ENCODE measurements at places on chromosomes 13 and 19.

DNA sequence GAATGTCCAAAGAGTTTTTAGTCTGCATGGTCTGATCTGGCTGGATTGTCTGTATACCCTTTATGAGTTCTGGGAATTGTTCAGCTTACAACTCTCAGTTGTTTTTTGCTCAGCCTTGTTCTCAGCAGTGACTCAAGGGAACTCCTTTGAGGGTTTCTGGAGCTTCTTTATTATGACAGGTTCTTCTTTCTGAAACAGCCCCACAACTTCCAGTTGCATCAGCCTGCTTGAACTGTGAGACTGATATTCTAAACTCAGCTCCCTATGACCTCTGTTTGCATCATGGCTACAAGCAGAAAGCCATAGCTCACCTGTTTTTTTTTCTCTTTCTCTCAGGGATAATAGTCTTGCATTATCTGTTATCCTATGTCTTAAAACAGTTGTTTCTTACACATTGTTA lies 85.0 kb downstream of the TDRD3 start:
- no peak for DNase-seq

GRCh38 chr19:13207846-13208671 lies 57.8 kb downstream of the IER2 start:
- DNase-seq: peak; percentile 60

DNA sequence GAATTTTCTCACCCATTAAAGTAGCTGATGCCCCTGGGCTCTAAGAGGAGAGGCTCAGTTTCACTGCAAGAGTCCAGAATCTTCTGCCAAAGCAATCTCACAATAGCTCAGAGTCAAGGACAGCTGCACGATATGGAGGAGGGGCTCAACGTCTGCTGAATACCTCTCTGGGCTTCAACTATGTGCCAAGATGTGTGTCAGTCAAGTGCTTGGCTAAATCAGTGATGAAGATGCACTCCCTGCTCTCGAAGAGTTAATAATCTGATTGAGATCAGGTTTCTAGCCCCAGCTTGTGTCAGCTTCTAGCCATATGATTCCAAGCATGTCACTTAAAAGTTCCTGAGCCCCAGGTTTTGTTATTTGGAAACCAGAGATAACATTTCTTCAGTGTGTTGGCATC lies 46.8 kb downstream of the KLF12 start:
- DNase-seq: no peak

DNA sequence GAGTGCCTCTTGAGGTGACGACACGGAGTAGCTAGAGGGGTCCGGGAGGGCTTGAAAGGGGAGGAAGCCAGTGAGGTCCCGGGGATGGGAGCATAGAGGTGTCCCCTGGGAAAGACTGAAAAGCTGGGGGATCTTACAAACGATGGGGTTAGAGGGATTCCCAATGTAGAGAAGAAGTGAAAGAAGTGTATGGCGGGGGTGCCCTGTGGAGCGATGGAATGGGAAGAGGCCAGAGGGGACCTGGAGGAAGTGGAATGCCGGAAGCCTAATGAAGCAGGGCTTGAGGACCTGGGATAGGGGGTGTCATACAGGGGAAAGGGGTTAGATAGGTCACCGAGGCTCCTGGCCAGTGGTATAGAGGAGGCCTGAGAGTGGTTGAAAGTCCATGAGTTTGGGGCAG lies 580 bp downstream of the AP2A1 start:
- no peak for DNase-seq

DNA sequence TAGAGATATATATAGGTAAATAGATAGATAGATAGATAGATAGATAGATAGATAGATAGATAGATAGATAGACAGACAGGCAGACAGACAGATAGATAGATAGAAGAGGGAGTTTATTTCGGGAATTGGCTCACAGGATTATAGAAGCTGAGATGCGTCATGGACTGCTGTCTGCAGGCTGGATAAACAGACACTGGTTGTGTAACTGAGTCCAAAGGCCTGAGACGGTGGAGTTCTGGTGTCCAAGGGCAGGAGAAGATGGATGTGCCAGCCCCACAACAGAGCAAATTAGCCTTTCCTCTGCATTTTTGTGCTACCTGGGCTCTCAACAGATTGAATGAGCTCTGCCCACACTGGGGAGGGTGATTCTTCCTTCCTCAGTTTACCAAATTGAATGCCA lies 2.7 kb downstream of the CYP4F3 start:
- no peak for DNase-seq

DNA sequence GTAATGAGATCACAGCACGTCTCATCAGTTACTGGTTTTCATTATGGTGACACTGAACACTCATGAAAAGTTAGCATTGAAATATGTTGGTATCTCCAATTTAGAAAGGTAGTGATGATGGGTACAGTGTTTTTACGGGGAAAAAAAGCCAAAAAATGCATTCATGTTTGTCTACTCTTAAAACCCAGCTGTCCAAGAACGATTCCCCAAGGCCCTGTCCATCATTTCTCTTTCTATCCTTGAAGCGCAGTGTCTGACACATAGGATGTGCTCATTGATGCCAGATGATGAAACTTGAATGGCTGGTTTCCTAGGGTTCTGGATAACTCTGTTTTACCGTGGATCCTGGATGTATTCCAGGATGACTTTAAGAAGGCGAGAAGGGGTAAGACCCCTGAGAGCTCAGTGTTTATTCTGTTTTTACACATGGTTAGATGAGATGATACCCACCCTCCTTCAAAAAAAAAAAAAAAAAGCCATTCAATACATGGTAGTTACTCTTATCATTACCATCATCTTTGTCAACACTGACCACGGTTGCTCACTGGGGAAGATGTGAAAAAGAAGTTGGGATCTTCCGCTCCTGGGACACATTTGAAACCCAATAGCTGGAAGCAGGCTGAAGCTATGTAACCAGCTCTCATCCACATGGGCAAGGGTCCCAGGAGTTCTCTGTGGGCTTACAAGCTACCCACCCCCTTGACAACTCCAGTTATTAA lies 22.5 kb downstream of the SERP2 start:
- DNase-seq: no peak

DNA sequence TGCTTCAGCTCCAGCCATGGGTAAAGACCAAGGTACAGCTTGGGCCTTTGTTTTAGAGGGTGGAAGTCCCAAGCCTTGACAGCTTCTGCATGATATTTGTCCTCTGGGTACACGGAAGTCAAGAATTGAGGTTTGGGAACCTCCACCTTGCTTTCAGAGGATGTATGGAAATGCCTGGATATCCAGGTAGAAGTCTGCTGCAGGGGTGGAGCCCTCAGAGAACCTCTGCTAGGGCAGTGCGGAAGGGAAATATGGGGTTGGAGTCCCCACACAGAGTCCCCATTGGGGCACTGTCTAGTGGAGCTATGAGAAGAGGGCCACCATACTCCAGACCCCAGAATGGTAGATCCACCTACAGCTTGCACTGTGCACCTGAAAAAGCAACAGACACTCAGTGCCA lies 23.0 kb upstream of the MYO16 start:
- no peak for DNase-seq

- no peak for DNase-seq
These were observed 99.0 kb downstream of the MBNL2 start for GRCh38 chr13:97321101-97321500.

DNA sequence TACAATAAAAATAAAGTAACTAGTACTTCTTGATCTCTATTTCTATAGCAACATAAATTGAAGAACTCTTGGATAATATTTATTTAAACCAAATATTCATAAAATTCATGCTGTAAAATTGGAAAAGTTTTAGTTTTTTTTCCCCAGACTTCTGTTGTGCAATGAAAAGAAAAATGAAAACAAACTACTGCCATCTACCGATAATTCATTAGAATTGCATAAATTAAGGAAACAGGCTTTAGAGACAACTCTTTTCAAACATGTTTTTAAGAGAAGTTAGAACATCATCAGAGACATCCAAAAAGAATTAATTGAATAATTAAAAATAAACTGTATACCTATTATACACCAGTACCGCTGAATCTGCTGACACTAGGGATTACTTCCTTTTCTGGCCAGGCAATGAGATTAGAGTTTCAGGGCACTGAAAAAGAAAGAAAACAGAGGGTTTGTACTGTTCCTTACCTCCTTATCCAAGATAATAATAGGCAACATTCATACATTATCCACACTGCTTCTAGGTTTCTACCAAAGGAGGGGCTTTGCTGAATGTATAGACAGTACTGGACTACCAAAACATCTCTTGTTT lies 4.9 kb downstream of the CCDC122 start:
- no peak for DNase-seq

DNA sequence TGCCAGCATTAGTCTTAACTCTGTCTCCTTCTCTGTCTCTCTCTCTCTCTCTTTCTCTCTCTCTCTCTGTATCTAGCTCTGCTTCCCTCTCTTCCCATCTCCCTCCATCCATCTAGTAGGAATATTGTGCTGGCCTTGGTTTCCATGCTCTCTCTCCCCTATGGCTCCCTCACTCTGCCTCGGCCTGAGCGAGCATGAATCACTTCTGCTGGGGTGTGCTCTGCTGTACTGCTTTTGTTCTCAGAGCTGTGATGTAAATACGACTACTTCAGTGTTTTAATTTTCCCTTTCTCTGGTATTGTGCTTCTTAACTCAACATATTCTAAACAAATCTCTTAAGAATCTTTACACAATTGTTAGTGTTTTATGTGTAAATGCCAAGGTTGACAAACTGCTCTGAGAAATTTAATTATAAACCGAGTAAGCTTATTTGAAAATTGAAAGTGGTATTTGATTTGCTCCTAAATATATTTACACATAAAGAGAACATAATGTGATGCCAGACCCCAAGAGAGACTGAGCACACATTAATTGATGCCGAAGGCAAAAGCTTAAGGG lies 211.5 kb upstream of the KL start:
- DNase-seq: no peak

- no peak for DNase-seq
These were observed 29.3 kb upstream of the TNFAIP8L1 start for GRCh38 chr19:4609878-4610511.

DNA sequence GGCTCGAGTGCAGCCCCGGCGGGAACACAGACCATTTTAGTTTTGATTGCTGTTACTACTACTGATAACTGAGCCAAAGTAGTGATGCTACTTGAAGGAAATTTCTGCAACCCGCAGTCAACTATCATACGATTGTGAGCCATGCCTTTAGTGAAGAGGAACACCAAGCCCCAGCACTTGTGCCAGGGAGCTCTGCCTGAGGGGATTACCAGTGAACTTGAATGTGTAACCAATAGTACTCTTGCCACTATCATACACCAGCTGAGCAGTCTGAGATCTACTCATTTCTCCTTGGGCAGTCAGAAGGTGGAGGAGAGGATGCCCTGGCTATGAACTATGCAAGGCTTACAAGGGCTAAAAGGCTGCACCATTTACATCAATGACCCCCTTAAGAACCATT lies 49.0 kb upstream of the N4BP2L1 start:
- DNase-seq: no peak

GRCh38 chr19:35310811-35311465 lies 18.0 kb upstream of the CD22 start:
- DNase-seq: no peak

- DNase-seq: no peak
These were observed 100.7 kb upstream of the MCF2L start for GRCh38 chr13:112868308-112868707.

GRCh38 chr19:49081273-49081672 lies 4.0 kb upstream of the SNRNP70 start:
- DNase-seq: no peak

DNA sequence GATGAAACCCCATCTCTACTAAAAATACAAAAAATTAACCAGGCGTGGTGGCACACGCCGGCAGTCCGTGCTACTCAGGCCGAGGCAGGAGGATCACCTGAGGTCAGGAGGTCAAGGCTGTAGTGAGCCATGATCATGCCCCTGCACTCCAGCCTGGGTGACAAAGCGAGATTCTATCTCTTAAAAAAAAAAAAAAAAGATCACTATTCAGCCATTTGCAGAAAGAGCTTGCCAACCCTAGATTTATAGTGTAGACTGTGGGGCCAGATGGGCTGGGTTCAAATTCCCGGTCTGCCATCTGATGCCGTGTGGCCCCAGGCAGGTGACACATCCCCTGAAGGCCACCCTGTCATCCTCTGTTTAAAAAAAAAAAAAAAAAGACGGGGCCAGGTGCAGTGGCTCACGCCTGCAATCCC lies 28.9 kb downstream of the SMIM24 start:
- no peak for DNase-seq

DNA sequence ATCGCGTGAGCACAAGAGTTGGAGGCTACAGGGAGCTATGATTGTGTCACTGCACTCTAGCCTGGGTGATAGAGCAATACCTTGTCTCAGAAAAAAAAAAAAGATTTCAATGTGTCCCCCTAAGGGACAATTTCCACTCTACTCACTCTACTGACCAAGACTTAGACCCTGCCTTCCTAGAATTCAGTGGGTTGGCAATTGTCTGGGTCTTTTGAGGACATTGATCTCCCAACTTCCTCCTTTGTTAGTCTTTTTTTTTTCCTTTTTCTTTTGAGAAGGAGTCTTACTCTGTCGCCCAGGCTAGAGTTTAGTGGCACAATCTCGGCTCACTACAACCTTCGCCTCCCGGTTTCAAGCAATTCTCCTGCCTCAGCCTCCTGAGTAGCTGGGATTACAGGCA lies 2.2 kb downstream of the SPTBN4 start:
- no peak for DNase-seq

DNA sequence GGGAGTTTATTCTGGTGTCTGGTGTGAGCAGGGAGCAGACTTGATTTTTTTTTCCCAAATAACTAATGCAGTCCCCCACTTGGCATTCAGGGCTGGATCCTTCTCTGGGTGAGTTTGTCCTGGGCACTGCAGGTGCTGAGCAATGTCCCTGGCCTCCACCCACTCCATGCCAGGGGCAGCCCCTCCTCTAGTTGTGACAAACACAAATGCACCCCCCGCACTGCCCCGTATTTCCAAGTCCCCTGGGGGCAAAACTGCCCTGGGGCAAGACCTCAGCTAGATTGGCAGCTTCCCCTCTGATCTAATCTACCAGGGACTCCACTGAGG lies 6.4 kb downstream of the MOB3A start:
- no peak for DNase-seq

DNA sequence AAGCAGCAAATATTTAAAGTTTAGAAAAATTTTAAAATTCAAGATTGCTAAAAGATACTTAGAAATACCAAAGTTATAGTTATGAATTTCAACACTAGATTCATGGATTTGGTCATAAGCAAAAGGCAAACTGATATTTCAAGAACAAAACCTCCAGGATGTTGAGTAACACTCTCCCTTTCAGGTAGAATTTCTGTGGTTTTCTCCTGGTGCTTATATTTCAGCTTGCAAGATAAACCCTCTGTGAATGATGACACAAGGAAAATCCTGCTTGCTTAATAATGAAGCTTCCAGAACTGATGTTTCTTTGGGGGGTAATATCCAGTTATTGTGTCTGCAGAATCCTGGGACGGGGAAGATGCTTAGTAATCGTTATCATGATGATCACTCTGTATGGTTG lies 320.3 kb upstream of the EDNRB start:
- no peak for DNase-seq

- DNase-seq: no peak
These were observed 10.1 kb downstream of the COPE start for GRCh38 chr19:18908917-18909619.

DNA sequence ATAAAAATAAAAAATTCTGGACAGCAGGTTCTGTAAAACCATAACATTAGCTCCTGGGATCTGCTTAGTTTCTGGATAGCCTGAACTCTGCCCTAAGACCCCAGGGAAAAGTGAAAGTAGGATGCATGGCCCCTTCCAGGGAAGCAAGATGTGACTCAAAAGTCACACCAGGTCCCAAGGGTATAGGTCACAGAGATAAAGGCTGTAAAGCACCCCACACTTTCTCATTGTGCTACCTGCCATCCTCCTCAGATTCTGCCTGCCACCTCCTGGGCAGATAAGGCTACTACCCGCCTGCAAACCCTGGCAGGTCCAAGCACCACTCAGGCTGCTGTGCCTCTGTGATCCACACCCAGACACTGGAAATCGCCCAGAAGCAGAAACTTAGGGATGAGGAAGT lies 20.6 kb downstream of the FFAR2 start:
- DNase-seq: peak; percentile 42

GRCh38 chr19:871446-872265 lies 12.2 kb downstream of the CFD start:
- DNase-seq: no peak
